Fibroblast of lung (primary cell): ENCODE measurements at places on chromosomes 1 and 21.

- no peak for DNase-seq
These were observed 100.7 kb downstream of the HUNK start for GRCh38 chr21:31973402-31973944.

GRCh38 chr1:44213222-44214112, at the start of gene DMAP1:
Gene DMAP1 (plus strand): TSS chr1:44213471. CDS start chr1:44213754, 283 bp downstream.
- peak; percentile 86 for DNase-seq

- DNase-seq: peak; percentile 79
These were observed at the start of gene BACE2 for GRCh38 chr21:41167348-41168342. Gene BACE2 (plus strand): TSS chr21:41168160. CDS start chr21:41168264, 104 bp downstream.

- DNase-seq: peak; percentile 84
These were observed 157.6 kb downstream of the PGBD5 start for GRCh38 chr1:230268371-230269170.

GRCh38 chr1:25447547-25447946, 16.9 kb downstream of the MACO1 start:
- peak; percentile 36 for DNase-seq

GRCh38 chr1:84538599-84538998, 32.2 kb upstream of the GNG5 start:
- DNase-seq: no peak
